ENCODE measurements at places on chromosomes 3 and 15.

GRCh38 chr3:177615015-177615414, 417.7 kb upstream of the TBL1XR1 start:
- no peak for DNase-seq

- no peak for DNase-seq
These were observed 62.1 kb downstream of the CORO2B start for GRCh38 chr15:68640791-68641331.

DNA sequence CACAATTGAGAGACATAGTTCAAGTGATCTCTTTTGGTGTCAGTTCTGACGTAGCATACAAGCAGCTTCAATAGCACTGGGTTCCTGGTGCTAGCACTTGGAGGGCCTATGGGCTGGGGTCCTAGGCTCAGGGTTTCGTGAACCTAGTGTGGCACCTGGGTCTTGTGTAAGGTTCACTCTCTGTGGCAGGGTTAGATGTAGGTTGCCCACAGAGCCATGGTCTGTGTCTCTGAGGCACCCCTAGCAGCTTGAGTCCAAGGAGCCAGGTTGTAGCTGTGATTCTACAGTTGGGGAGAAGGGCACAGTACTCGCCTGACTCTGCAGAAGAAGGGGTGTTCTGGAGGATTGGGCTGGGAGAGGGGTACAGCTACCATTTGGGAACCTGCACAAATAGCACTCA, 282.6 kb upstream of the LRRC3B start:
- no peak for DNase-seq

DNA sequence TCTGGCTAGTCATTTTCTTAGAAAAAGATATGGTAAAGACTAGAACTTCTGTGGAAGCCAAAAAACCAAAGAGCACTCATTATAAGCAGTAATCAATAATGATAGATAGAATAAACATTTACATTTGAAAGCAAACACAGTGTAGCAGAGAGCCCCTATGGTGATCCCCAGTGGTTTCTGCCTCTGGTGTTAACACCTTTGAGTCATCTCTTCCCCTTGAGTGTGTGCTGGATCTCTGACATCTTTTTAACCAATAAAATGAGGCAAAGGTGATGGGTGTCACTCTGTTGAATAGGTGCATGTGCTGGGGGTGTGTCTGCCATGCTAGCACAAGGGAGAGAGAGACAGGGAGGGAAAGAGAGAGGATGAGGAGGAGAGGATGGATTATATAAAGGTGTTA, 121.6 kb downstream of the TFG start:
- DNase-seq: no peak

DNA sequence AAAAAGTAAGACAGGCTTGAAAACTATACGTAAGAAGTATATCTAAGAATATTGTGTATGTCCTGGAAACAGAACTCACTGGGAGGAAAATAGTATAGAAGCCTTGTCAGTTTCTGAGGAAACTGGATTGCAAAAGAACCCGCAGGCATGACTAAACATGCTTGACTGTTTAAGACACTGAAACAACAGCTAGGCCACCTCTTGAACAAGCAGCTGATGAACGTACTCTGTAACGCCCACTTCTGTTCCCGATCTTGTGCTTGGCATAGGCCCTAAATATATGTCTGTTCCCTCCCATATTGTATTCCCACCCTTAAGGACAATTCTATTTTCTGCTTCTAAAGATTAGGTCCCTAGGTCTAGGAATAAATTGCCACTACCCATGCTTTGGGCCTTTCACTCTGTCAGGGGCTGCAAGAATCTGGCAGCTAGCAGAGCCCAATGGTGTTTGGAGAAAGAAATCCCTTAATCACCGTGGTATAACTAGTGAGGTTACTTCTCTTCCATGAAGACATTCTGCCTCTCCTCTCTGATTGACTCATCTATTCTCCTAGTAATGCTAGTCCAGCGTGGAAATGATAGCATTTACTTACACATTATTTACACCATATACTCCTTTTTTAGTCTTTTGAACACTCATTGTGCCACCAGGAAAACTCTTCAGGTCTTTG, 46.2 kb downstream of the CD200 start:
- peak; percentile 18 for DNase-seq

DNA sequence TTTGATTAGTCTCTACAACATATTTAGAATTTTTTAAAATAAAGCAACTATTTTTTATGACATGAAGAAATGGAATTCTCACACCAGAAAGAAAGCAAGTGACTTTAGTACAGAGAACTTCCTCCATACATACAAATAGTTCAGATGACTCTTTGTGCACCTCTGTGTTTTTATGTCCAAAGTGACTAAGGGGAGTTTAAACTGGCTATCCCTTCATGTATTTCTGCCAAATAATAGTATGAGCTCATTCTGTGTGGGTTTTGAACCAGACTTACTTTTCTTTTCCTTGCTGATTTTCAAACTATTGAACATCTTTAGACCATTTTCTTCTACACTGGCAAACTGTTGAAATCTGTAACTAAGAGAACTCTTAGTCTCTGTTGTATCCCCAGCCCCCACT, 196.3 kb downstream of the EPHA3 start:
- DNase-seq: no peak
